Stimulated activated CD8-positive, alpha-beta memory T cell treated with anti-CD3 and anti-CD28 coated beads, Interleukin-7, amount 100 ng/mL, for 24 hours (primary cell): ENCODE measurements at places on chromosomes 7 and 10.

DNA sequence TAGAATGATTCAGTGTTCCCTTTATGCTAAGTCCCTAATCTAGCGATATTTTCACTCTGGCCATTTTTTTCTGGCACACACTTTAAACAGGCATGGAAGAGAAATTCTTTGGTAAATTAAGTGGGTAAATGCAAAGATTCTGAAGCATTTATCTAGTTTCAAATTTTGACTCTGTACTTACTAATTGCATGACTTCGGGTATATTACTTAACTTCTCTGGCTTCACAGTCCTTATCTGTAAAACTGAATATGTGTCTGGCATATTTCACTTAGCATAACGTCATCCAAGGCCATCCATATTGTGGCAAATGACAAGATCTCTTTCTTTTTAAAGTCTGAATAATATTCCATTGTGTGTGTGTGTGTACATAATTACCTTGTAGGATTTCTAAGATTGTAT, 114.5 kb downstream of the MBL2 start:
- no peak for DNase-seq

- DNase-seq = no peak
Measured at GRCh38 chr10:95459446-95460045, 101.6 kb downstream of the SORBS1 start.

DNA sequence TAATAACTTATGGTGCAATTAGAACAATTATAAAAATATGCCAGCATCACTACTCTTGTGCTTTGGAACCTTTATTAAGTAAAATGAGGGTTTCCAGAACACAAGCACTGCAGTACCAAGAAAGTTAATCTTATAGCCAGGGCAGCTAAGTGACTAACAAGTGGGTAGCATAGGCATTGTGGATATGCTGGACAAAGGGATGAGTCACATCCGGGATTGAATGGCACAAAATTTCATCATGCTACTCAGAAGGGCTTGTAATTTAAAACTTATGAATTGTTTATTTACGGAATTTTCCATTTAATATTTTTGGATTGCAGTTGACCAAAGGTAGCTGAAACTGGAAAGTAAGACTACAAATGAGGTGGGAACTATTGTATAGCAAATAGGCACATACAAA, 250.6 kb downstream of the C7orf25 start:
- no peak for DNase-seq

GRCh38 chr7:17709599-17709998, 230.7 kb downstream of the SNX13 start:
- no peak for DNase-seq

GRCh38 chr7:75856536-75856935, 22.3 kb upstream of the RHBDD2 start:
- DNase-seq = no peak

DNA sequence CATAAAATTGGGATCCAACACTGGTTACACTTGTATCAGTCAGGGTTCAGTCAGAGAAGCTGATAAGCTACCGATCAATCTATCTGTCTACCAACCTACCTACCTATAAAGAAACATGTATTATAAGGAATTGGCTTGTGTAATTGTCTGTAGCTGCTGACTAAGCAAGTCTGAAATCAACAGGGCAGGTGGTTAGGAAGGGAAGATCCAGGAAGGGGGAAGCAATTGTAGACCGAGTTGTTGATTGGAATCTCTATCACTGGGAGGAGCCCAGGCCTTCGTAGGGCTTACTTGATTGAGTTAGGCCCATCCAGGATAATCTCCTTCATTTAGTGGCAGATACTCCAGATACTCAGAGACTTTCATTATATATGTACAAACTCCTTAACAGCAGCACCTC, 271.5 kb upstream of the TEX47 start:
- no peak for DNase-seq

- DNase-seq = no peak
Measured at GRCh38 chr7:18315241-18315640, 180.3 kb upstream of the HDAC9 start.

DNA sequence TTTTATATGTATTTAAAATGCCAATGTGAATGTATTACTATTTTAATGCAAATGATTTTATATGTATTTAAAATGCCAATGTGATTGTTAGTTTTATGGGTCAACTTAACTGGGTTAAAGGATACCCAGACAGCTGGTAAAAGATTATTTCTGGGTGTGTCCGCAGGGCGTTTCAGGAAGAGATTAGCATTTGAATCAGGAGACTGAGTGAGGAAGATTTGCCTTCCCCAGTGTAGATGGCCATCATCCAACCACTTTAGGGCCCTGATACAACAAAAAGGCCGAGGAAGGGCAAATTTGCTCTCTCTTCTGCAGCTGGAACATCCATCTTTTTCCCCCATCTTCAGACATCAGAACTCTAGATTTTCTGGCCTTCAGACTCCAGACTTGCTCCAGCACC, 116.2 kb downstream of the BAMBI start:
- no peak for DNase-seq

- DNase-seq = no peak
Measured at GRCh38 chr10:118362103-118362502, 20.0 kb upstream of the FAM204A start.

DNA sequence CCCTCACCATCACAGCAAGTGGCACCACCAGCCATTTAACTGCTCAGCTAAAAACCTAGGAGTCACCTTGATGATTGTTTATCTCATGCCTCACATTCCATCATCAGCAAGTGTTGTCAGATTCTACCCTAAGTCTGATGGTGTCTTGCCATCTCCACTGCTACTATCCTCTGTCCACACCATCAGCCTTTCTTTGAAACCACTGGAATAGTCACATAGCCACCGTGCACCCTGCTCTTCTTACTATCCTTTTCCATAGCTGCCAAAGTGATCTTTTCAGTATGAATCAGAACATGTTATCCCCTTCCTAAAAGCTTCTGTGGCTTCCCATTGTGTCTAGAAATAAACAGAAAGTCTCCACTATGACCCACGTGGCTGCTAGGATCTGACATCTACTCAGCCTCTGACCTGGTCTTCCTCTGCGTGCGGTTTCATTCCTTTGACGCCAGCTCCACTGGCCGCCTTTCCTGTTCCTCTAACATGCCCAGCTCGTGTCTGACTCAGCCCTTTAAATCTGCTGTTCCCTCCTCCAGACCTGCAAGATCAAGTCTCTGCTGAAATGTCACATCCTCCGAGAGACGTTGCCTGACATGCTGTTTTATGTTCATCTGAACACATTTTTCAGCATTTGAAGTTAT, 16.5 kb upstream of the CHN2 start:
- DNase-seq = no peak

- DNase-seq = no peak
Measured at GRCh38 chr7:44754802-44755697, 6.4 kb downstream of the ZMIZ2 start.

DNA sequence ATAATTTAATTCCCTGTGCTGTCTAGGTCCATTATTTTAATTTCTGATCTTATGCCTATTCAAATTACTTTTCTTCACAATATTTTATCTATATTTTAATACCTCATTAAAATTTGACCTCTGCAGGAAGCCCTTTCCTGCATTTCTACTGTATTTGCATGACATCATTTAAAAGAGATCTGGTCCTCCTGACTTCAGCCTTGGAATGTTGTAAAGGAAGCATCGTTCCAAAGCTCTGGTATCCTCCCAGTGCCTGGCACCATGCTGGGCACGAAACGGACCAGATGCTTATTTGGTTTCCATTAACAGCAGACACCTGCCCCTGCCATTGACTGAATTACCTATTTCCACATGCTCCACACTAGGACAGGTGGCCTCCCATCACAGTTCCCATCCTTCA, 247.5 kb downstream of the KLF6 start:
- no peak for DNase-seq

GRCh38 chr10:5764422-5765297, 48.6 kb downstream of the GDI2 start:
- DNase-seq = no peak

DNA sequence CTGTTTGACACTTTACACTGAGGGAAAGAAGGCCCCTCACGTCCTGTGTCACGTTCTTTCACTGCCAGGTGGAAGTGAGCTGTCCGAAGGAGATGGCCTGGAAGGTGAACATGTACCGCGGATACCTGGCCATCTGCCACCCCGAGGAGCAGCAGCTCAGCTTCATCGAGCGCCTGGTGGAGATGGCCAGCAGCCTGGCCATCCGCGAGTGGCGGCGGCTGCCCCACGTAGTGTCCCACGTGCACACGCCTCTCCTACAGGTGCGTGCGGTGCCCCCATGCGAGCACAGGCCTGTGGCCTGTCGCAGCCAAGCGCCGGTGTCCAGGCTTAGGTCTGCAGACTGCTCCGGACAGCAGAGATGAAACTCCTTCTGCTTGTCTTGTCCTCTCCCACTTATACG, 103.4 kb downstream of the TRRAP start:
- no peak for DNase-seq

GRCh38 chr7:25786936-25787335, 365.1 kb upstream of the NFE2L3 start:
- DNase-seq = no peak

- no peak for DNase-seq
Measured at GRCh38 chr7:112540839-112541577, 60.2 kb downstream of the LSMEM1 start.

GRCh38 chr7:102991540-102992214, 78.9 kb downstream of the LRRC17 start:
- DNase-seq = no peak

DNA sequence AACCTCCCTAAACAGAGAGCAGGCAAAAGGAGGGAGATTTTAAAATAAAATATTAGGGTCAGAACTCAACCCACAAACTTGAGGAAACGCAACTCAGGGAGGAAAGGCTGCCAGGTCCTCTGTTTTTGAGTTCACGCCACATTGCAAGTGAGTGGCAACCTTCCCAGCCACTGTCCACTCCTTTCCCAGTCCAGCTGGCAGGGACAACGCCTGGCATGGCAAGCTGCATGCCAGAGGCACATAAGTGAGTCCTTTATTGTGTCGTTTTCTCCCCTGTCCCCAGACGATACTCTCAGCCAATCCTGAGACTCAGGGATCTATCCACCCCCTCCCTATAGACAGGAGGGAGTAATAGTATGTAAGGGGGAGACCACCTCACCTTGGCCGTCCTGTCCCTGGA, 22.4 kb downstream of the FBXW4 start:
- DNase-seq = no peak

DNA sequence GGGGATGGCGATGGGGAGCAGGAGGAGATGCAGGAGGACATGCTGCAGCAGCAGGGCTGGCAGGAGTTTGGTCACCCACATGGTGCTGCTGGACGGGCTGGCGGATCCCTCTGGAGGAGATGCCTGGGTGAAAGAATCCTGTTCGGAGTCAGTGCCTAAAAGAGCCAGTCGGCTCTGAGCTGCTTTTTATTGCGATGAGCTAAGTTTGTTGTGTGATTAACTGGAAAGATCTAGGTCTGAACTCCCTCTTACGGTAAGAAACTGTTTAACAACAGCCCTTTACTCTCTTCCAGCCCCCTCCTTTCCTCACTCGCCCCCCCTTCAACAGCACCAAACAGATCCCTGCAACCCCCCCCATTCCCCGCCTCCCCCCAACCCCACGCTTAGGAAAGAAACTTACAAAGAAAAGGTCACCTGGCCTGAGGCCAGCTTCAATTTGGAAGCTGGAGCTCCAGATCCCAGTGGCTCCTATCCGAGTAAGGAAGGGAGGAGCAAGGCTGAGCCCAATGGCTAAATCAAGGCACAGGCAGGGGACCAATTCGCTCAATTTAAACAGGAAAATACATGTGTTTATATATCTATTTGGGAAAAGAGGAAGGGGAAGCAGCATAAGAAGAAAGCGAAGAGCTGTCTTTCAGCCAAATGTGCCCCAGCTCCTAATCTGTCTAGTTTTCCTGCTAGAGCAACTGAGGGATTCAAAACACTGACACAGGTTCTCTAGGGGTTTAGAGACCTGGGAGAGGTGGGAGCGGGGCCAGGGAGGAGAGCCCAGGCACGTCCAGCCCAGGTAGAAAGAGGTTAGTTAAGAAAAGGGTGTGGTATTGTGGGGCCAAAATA, at the start of gene HGF:
Gene HGF (minus strand): TSS at position 157 of the 837 bp plus-strand sequence. CDS start 76 bp downstream, at position 81.
- DNase-seq = no peak

- DNase-seq = no peak
Measured at GRCh38 chr10:5534051-5534821, 9.5 kb downstream of the CALML3 start.

DNA sequence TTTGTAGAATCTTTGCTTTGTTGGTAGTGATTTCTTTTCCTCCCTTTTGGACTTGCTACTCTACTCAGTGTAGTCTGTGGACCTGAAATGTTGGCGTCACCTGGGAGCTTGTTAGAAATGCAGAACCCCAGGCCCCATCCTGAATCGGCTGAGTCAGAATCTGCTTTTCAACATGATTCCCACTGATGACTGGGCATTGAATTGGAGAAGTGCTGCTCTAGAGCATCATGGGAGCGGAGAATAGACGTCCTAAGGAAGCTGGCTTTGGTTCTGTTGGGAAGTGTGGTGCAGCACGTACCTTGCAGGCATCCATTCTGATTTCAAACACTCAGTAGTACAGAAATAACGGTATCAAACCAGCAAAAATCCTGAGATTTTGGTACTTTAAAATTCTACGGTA, 54.7 kb downstream of the RBM33 start:
- no peak for DNase-seq

GRCh38 chr10:43233601-43234430, 33.0 kb downstream of the RASGEF1A start:
- DNase-seq = no peak

GRCh38 chr7:16268821-16269768, 152.2 kb downstream of the CRPPA start:
- DNase-seq = no peak

DNA sequence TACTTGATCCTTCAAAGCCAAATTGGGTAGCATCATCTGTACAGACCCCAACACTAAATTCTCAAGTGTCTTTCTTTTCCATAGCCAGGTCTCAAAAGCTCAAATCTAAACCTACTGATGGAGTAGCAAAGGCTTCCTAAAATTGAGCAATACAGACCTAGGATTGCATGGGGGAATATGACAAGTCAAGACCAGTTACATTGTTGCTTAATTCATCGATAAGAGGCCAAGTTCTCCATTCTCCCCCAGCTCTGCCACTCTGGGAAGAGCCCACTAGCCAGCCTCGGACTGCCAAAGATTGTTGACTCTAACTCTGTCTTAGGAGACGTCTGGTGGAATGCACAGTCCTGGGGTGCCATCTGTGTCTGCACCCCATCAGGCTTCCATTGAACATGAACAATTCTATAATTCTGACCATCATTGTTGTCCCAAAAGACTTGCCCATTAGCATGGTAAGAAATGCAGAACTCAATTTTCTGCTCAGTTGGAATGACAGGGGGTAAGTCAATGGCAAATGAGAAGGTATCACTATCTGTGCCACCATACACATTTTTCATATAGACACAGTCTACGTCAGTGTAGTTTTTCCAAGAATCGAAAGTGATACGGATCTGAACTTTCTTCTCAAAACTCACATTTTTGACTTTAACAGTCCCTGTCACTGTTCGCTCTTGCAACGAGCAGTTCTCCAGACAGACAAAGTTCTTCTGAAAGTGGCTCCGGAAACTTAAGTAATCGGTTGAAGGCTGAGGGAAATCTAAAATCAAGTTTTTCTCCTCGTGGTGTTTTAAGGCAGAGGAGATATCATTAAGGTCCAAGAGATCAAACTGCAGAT, 2.9 kb downstream of the PPP1R3C start:
- DNase-seq = no peak

- DNase-seq = no peak
Measured at GRCh38 chr10:10579709-10580108, 438.0 kb upstream of the CELF2 start.
